ENCODE measurements at places on chromosomes 11 and 22. TPM values are rescaled to one million over a fixed set of nuclear protein-coding genes. Genes with fewer than 3 reads are reported as not detected.

Gene PNPLA5
- not detected for total RNA-seq

Gene SLC43A1
- total RNA-seq = 4.5 TPM

Gene OLFML1
- total RNA-seq = 0.84 TPM

Gene BTG4
- not detected for total RNA-seq

Gene DLG2
- total RNA-seq = 2.1 TPM

- DNase-seq = no peak
These were observed 89.1 kb upstream of the NNMT start for GRCh38 chr11:114207096-114207495.

DNA sequence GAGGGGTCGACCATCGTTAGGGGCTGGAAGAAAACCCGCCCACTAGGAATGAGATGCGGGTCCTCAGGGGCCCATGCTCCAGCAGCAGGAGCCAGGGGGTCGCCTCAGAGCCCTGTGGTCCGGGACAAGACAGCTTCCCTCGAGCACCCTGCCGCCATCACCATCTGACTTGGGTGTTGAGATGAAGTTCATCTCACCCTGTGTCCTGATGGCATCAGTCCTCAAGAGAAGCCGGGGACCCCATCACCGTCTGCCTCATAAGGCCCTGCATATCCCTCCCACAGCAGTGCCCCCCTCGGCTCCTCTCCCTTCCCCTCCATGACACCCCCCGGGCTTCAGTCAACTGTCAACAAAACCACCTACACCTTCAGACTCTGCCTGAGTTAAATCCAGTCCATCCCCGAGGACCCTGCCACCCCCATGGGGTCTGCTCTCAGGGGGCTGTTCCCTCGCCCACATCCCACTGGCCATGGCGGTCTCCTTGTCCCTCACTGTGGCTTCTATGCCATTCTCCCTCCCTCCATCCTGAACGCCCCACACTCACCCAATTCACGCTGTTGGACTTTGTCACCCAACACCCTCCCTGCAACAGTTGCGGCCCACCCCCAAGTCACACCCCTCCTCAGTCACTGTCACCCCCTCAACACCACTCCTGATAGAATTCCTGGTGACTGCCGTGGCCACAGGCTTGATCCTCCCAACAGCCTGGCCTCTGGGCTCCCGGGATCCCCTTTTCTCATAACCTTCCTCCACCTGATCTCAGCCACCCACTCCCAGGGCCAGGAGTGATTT is 87.7 kb upstream of the RTL6 start:
- no peak for DNase-seq

DNA sequence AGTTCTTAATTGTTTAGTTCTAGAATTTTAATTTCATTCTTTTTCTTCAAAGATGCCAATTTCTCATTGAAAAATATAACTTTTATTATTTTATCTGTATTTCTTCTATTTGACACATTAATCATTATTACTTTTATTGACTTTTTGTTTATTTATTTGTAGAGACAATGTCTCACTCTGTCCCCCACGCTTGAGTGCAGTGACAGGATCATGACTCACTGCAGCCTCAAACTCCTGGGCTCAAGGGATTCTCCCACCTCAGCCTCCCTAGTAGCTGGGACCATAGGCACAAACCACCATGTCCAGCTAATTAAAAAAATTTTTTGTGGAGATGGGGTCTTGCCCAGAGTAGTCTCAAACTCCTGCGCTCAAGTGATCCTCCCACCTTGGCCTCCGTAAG is 30.3 kb upstream of the FBLN1 start:
- no peak for DNase-seq

DNA sequence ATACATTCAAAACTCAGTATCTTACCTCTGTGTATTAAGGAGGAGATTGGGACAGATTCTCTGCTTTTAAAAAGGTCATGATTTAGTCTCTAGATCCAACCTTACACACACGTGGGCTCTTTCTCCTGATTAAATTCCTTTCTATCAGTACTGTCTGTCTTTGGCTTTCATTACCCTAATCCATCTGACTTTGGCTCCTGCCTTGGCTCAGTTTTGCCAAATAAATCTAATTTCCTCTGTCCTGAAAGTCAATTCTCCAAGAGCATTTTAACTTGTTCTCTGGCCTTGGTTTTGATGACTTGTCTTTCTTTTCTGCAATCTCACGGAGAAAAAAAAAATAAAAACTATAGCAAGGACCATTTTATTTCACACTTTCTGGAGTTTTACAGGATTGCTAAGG is 176.6 kb upstream of the PDGFD start:
- no peak for DNase-seq

GRCh38 chr11:73652856-73653559 is 6.6 kb downstream of the PLEKHB1 start:
- DNase-seq = no peak

DNA sequence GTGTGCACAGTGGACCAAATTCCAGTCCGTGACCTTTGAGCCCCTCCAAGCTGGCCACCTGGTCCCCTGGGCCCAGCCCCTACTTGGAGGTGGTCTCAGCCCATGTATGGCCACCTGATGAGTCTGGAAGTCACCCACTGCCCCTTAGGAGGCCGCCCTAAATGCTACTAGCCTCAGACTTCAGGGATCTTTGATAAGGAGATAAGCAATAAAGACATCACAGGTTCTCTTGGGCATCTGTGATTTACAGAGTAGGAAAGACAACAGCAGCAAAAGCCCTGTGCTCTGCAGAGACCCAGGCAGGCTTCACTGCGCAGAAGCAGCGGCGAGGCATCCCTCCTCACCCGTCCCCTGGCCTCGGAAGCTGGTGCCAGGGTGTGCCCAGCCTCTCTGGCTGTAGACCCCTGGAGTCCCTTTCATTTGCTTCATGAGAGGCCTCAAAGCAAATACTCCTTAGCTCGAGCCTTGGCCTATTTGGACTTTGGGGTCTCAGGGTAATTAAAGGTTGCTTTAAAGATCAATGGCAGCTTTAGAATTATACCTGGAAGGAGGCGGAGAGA is 360.1 kb downstream of the TBC1D22A start:
- DNase-seq = no peak

DNA sequence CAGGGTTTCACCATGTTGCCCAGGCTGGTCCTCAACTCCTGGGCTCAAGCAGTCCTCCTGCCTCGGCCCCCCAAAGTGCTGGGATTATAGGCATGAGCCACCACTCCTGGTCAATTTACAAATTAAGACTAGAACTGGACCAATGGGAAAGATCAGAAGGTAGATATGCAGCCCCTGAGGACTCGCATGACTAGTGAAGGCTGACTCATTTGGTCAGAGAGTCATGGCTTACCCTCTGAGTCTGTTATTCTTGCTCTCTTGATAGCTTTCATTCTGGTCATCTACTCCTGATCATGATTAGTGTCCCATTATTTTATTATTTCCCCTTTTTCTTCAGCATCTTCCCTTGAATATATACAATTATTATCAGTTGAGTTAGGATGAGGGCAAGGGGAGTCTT is 2.7 kb upstream of the LDHAL6A start:
- no peak for DNase-seq

DNA sequence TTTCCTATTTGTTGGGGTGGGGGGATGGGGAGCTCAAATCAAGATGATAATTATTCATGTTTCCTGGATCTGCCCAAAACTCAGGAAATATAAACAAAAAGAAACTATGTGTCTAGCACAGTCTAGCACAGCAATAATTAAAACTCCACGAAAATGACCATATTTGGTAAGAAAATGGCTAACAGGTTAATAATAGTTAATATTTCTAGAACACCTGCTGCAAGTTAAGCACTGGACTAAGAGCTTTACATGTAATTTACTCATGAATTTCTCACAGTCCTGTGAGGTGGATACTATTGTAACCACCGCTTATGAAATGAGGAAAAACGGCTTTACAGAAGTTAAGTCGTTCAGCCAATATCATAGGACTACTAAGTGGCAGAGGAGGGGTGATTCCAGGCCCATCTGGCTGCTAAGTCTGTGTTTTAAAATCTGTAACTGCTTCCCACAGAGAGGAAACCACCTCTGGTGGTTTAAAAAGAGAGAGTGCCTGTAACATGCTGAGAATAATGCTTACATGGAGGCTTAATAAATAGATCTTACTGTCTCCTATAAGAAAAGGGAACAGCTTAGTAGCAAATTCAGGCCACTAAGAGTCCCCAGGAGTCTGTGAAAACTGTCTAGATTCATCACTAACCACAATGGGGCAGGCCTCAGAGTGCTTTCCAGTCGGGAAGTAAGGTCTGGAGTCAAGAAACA is 11.0 kb upstream of the AMOTL1 start:
- DNase-seq = no peak

DNA sequence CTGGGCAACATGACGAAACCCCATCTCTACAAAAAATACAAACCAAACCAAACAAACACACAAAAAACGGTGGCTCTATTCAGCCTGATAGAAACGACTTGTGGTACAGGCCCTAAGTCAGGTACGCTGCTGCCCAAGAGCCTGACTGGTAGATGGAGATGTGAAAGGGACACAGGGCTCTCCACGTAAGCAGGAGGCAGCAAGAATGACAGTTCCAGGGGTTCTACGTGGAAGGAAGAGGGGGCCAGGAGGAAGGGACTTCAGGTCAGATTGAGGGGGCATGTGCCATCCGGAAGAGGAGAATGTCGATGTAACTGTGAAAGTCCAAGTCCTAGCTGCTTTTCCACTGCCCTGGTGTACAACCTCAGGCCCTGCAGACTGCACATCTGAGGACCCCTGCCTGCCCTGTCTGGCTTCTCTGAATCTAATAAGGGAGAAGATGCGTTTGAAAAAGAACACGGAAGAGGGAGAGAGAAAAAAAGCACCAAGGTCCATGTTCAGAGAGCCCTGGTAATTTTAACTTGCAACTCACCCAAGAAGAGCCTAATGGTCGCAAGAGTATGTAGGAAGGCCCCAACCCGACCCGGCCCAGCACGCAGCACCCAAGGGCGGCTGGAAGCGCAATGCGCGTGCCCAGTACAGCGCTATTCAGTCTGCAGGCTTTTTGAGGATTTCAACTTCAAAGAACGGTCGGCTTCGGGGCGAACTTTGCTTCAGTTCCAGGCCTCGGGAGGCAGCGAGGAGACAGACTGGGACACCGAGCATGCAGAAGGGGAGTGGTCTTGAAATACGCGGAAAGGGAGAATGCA is 909 bp upstream of the ZNRD2 start:
- DNase-seq = no peak

GRCh38 chr11:113674397-113674685 is 31.8 kb downstream of the TMPRSS5 start:
- DNase-seq = no peak

DNA sequence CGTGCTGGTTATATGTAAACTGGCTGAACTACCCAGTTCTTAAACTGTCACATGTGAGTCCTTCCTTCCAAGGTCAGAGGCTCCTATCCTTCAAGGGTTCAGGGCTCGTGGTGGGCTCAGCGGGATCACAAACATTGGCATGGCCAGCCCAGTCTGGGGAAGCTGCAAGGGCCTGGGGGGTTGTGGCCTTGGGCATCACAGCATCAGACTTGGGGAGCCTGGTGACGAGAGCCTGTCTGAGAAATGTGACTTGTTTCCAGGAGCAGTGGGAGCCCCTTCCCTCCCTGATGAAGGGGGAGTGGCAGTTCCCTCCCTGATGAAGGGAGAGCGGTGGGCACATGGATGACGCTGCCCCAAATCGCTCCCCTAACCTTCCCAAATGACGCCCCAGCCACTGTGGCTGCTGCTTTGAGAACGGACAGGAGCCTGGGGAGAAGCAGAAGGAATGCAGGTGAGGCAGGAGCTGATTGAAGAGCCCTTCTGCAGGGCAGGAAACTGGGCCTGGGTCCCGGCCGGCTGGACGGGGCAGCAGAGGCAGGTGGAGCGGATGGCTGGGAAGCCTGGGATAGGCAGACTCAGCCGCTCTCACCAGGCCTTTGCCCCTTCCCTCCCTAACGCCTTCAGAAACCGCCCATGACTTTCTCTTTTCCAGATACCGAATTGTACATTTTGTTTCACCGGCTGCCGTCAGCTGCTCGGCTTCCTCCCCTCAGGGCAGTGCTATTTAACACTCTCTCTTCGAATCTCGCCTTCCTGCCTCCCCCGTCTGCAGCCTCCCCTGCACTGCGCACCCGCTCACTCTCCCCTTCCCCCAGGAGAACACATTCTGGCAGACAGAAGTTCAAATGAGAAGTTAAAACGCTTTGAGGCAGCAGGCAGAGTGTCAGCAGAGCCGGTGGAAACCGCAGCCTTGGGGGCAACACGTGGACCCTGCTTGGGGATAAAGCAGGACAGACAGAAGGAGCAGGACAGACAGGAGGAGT is 1486.7 kb downstream of the BRD1 start:
- no peak for DNase-seq
